ENCODE measurements at places on chromosomes 5 and 9.

DNA sequence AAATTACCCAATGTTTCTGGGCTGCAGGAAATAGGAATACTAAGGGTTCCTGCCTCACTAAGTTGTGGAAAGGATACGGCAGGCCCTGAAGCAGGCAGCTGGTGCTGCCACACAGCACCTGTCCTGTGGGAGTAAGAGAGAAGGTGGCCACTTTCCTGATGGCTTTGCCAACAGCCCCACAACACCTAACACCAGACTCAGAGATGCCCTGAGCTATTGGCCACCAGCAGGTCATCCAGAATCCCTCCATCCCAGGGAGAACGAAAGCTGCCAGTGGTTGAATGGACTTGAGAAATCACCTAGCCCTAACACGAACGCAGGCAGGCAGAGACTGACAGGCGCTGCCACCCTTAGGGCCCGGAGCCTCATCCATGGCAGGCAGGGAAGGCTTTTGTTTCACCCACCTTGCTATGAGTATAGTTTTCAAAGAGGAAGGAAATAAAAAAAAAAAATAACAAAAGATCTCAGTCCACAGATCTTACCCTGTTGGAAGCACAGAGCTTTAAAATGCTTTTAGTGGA, 82.2 kb downstream of the DCP2 start:
- no peak for DNase-seq

GRCh38 chr9:106880863-106881262, 17.9 kb downstream of the ZNF462 start:
- DNase-seq, result no peak

DNA sequence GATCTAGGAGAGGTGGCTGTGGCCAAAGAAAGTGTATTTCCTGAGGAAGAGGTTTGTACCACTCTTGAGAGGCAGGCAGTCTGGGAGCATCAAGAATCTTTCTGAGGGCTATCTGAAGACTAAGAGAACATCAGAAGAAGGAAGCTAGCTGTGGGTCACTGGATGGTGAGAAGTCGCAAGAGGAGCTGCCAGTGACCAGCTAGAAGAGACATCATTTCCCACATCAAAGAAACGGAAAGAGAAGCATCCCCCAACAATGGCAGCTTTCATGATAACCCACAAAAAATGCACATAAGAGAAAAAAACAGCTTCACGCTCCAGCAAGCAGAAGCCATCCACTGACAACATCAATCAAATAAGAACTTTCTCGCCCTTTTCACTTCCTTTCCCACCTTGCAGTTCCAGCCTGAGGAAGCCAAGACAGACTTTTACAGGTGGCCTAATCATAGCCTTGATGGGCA, 25.0 kb upstream of the CEP78 start:
- no peak for DNase-seq

DNA sequence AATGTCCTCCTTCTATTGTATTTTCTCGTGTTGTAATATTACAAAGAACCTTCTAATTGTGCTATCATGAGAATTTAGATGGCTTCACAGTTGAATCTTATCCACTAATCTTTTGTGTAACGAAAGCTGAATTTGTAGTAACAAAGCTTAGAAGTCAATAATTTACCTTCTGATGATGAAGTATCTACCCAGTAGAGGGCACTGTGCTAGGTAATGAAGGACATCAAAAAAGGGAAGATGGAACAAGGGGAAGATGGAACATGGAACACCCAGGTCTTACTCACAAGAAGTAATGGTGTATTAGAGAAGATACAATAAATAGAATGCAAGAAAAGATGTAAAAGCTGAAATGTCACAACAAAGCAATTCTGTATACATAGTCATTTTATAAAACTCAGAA, 131.0 kb upstream of the CCNG1 start:
- DNase-seq, result no peak

GRCh38 chr5:16446993-16447392, 18.6 kb downstream of the ZNF622 start:
- no peak for DNase-seq

GRCh38 chr9:131982671-131983239, 96.9 kb downstream of the MED27 start:
- no peak for DNase-seq

- no peak for DNase-seq
These were observed 561.8 kb downstream of the CETN3 start for GRCh38 chr5:89847743-89848142.

DNA sequence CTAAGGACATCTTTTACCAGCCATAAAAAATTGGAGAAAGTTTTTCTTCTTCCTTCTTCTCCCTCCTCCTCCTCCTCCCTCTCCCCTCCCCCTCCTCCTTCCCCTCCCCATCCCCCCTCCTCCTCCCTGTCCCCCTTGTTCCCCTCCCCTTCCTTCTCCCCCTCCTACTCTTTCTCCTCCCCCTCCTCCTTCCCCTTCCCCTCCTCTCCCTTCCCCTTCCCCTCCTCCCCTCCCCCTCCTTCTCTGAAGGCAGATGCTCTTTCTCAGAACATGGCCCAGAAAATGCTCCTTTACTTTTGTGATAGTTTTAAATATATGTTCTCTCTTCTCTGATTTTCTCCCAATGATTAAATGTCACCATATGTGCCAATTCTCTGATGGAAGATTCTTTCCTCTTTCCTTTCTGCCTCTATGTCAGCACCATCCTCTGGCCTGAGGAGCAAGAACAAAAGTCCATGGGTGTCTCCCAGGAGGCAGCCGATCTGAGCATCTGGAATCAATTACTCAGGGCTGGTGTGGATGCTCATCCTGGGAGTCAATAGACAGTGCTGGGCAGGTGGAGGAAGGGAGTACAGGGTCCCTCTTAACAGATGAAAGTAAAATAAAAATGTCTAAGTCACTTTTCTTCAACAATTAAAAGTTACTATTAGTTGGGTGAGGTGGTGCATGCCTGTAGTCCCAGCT, 63.0 kb upstream of the GNA14 start:
- no peak for DNase-seq

DNA sequence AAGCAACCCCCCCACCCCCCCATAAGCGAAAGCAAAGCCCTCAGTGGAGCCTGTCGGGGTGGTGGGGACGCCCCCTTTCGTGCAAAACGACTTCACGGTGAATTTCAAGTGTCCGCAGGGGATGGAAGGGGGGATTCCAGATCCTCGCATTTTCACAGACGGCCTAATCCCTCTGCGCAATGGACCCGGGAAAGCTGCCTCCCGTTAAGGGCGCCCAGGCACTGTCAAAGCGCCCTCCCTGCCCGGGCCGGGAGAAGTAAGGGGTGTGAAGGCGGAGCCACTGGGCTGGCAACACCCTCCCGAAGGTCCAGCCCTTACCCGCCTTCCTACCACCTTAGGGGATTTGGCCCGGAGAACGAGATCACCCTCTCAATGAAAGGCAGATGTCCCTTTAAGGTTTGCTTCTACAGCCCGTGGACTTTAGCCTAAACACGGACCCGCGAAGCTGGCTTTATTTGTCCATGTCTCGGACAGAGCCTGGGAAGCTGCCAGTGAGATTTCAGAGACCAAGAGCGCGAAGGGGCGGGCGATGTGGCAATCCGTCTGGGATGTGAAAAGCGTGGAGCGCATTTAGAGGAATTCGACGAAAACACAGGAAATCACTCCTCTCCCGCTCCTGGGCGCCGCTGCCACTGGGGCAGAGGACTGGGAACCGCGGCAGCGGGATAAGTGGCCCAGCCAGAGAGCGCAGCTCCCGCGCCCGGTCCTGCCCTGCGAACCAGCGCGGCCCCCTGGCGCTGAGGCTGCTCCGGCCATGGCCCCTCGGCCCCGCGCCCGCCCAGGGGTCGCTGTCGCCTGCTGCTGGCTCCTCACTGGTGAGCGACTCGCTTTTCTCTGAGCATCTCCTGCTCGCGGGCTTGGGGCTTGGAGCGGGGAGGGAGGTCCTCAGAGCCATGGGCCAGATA, at the start of the genes ITGA1 and PELO:
ITGA1 (plus strand) TSS at position 317 of the 905 bp plus-strand sequence; CDS start at position 755, 438 bp downstream.
PELO (plus strand) TSS at position 317 of the 905 bp plus-strand sequence. CDS start 12,479 bp downstream, outside the sequence.
- no peak for DNase-seq

DNA sequence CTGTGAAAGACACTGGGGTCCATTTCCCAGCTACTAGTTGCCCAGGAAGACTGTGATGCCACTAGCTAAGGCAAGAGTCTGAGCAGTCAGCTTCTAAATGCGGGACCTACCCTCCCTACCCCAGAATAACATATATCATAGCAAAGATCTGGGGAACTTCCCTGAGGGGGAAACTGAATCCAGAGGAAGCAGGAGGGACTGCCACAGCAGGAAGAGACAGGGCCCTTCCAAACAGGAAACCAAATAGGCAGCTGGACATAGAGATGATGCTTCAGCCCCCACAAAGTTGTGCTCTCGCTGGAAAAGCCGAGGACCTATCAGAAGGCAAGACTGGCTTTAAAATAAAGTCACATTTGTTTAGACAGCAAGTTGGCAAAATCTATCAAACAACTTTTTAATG, 51.1 kb downstream of the KLHL3 start:
- no peak for DNase-seq

- no peak for DNase-seq
These were observed 45.7 kb downstream of the ITGA2 start for GRCh38 chr5:53034832-53035231.

DNA sequence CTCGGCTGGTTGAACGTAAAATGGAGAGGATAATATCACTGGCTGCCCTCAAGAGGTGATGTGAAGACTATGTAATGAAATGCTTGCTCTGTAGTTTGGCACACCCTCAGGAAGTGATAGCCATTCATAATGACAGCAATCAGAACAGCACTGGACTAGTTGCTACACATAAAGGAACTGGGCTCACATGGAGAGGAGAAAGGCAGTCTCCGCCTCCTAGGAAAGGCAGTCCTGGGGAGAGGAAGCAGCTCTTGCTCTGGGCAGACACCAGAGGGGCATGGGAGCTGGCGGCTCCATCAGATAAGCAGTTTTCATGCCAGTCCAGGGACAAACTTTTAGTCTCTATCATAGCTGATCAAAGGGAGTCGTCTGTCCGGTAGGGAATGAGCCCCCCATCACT, 46.9 kb downstream of the ARHGEF37 start:
- DNase-seq, result no peak

DNA sequence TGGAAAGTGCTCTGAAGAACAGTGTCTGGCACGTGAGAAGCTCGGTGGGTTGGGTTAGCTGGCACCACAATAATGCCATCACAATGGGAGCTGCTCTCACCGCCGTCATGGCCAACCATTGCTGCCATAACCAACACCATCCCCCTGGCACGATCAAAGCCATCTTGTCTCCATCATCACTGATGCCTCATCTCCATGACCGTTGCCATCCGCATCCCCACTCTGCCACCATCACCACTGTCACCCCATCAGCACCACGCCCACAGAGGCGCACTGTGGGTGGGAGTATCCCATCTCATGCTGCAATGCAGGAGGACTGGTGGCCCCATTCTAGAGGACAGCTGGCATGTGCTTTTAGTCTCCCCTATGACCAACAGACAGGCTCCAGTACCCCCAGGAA, 23.7 kb downstream of the NR5A1 start:
- no peak for DNase-seq

DNA sequence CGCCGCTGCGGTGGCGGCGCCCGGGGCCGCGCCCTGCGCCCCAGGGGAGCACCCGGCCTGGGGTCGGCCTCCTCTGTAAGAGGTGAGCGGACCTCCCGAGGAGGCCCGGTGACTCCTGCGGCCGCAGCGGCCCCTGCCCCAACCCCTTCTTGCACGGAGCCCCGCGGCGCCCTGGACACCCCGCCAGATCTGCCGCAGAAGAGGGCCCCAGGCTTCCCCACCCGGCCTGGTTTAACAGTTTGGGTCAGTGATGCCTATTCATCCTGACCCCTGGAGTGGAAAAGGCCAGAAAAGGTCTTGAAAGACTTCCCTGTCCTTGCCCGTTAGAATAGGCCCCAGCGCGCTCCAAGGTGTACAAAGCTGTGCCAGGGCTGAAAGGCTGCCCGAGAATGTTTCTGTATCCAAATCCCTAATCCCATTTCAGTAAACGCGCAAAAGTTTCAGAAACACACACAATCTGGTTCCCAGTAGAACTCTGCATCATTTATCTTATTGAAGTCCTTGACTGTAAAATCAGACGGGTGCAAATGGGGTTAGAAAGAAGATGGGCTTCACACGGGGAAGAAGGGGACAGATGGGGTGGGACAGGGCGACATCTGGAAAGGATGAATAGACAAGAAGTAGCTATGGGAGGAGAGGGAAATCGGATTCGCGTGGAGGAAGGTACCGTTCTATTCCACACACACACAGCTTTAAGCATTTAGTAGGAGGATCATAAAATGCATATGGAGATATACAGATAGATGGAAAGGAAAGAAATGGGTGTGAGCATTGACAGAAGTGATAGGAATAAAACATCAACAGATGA, 1.1 kb upstream of the SSBP2 start:
- peak; percentile 0 for DNase-seq

DNA sequence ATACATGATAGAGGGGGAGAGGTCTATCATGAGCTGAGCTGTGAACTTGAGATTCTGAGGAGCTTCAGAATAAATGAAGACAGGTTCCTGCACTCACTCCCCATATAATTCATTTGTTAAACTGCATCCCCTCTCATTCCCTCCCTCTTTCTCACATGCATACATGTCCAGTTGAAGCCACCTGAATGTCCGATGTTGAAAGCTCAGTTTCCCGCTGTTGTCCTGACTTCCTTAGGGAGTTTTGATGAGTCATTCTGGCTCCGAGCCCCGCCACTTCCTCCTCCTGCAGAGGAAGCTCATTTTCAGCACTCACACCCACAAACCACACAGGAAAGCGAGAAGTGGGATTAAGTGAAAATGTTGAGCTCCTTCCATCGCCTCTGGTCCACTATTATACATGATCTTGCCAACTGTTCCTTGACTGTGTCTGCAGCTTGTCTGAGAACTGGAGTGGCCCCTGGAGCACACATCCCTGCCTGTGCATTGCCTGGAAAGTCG, 121.2 kb downstream of the CEMIP2 start:
- no peak for DNase-seq

- no peak for DNase-seq
These were observed 28.1 kb downstream of the ANKHD1 start for GRCh38 chr5:140429724-140430123.

GRCh38 chr5:170145462-170145861, 39.8 kb downstream of the FOXI1 start:
- no peak for DNase-seq

DNA sequence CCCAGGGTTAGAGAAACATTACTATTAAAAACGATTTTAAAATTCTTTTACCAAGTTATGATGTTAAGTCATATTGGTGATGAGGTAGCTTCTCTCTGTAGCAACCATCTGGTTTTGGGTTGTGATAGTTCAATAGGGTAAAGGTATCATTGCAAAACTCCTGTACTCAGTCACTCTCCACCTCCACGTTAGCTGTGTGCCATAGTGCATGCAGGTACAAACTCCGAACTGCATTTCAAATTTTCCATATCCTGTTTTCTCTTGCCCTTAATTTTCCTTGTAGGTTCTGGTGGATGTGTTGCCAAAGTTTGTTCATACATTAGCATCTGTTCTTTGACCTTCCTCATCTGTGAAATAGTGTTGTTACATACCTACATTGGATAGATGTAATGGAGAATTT, 53.1 kb upstream of the ARRDC3 start:
- no peak for DNase-seq

- DNase-seq, result no peak
These were observed 14.6 kb upstream of the ARSI start for GRCh38 chr5:150317048-150318003.

All from T follicular helper cell (primary cell).